IPS DF 6.9 (cell line): ENCODE measurements at places on chromosomes 11 and 22.

DNA sequence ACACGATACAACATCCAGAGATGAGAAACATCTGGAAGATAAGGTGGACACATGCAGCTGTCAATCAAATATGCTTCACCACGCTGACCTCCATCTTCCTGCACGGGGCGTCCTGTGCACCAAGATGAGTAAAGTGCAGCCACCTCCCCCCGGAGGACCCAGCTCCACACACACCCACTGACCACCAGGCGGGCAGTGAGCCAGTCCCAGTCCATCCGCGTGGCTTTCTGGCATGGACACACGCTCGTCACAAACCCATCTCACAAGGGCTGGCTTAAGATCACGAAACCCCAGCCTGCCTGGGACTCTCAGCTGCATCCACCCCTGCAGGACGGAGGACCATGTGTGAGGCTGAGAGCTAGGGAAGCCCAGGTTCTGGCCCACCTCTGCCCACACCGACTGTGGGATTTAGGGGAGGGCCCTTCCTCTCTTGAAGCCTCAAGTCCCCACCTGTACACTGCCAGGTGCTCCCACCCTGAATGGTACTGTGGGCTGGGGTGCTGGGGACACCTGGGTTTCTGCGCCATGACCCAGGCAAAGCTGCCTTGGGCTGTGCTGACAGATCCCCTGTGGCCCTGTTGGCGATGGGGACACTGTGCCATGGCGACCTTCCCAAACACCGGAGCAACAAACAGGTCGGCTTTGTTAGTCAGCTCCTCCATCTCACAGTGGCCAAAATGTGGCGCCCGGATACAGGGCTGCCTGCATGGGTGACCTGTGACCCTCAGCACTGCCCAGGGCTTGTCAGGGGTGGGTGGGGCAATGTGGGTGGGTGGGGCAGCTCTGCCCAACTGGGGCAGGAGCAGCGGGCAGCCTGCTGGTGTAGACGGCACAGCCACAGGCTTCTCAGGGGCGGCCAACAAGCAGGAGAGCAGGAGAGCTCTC, 629.0 kb downstream of the TBC1D22A start:
- DNase-seq: no peak

DNA sequence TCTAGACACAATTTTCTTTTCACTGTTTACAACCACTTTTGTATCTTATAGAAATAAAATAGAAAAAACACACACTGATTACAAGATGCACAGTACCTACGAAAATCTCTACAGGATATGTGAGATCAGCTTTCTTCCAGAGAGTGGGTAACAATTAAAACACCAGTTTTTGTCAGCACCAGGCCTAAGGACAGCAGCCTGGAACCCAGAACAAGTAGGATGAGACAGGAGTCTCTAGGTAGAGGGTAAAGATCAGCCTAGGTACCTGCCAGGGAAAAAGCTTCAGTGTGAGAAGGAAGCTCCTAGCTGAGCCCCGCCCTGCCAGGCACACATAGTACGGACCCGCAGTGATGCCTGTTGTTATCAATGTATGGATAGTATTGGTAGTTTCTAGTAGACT, 61.9 kb downstream of the KIRREL3 start:
- no peak for DNase-seq

GRCh38 chr22:21718499-21718898, 17.1 kb downstream of the YPEL1 start:
- DNase-seq: no peak

DNA sequence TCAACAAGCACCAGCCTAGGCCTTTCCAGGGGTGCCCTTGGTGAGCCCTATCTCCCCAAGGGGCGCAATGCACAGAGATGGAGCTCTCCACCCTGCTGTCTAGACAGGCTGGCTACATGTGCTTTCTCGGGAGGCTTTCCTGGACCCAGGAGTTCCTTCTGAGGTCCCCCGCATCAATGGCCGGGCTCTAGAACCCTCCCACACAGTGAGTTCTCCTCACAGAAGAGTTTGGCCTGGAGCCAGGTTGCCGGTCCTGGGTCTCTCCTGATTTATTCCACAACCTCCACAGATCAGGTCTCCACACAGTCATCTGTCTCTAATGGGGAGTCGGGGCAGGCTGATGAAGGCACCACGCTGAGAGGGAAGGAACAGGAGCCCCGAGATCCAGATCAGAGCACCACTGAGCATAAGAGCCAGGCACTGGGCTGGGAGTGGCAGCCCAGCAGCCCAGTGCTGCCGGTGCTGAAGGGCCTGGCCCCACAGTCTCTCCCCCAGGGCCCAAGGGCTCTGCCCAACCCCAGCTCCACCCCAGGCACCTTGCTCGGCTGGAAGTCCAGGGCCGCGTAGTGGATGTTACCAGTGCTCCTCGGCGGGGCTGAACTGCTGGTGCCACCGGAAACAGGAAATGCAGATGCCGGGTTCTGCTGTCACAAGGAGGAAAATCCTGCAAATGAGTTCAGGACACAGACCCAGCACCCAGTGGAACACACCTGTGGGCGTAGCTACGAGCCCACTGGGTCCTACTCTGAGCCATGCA, 44.7 kb downstream of the GAB4 start:
- DNase-seq: no peak

DNA sequence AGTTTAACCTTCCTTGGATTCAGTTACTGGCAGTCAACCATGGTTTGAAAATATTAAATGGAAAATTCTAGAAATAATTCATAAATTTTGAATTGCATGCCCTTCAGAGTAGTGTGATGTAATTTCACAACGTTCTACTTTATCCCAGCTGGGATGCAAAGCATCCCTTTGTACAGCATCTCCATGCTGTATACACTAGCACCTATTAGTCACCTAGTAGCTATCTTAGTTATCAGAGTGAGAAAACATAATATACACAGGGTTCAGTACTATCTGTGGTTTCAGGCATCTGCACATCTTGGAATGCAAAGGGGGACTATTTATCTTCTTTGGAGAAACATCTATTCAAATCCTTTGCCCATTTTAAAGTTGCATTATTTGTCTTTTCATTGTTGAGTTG, 30.8 kb downstream of the CBL start:
- no peak for DNase-seq

- no peak for DNase-seq
These were observed 664.5 kb downstream of the KCNA4 start for GRCh38 chr11:29352273-29352795.

GRCh38 chr11:27328614-27329013, 34.4 kb downstream of the CCDC34 start:
- DNase-seq: no peak

- DNase-seq: no peak
These were observed 68.0 kb upstream of the ALX4 start for GRCh38 chr11:44377914-44378321.

GRCh38 chr22:44107340-44107739, 73.4 kb upstream of the PARVG start:
- DNase-seq: peak; percentile 52

- no peak for DNase-seq
These were observed 4.1 kb upstream of the MGAT3 start for GRCh38 chr22:39452740-39453040.

DNA sequence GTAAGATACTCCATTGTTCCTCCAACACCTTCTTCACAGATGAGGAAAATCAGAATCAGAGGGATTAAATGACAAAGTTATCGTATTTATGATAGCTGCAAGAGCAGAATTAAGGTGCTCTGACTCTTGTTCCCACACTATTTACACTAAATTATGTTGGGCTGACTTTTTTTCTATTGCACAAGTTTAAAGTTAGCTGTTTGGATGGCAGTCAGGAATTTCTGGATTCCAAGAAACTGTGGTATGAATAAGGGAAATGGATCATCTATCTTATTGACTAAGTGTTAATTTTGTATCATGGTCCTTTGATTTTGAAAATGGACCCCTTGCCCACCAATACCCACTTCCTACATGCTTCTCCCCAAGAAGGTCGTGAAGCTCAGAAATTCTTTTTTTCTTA, 19.9 kb upstream of the APOA1 start:
- no peak for DNase-seq

- DNase-seq: no peak
These were observed at the start of gene EHF for GRCh38 chr11:34620820-34621792. EHF (plus strand) TSS chr11:34621093; CDS start chr11:34642631, 21,538 bp downstream.

DNA sequence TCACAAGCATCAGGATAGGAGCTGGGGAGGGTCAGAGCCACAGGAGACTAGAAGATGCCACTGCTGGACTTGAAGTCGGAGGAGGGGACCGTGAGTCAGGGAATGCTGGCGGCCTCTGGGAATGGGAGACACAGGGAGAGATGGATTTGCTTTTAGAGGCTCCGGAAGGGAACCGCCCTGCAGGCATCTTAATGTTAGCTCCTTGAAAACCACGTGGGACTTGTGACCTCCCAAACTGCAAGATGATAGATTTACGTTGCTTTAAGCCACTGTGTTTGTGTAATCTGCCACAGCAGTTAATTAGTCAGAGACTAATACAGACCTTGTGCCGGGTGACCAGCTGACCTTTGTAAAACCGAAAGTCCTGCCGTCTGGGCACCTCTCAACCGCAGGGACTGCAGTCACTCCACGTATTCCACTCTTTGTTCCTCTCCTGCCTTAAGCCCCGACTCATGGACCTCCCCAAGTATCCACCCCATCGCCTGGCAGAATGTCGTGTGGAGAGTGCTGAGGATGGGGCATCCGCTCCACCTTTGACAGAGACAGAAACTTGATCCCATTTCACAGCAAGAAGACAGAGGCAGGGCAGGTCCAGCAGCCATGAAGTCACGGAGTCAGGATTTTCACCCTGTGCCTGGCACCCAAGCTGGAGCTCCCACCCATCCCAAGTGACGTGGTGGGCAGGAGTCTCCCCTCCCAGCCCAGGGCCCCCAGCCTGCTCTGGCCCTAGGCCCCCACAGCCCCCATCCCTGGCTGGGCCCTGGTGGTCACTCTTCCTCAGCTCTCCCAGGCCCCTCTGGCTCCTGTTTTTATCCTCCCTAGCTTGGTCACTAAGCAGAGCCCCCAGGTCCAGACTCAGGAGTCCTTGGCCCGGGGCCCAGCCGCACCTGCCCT, 19.4 kb upstream of the CTSD start:
- DNase-seq: no peak

GRCh38 chr11:27721264-27722116, 21.2 kb upstream of the BDNF start:
- DNase-seq: no peak

DNA sequence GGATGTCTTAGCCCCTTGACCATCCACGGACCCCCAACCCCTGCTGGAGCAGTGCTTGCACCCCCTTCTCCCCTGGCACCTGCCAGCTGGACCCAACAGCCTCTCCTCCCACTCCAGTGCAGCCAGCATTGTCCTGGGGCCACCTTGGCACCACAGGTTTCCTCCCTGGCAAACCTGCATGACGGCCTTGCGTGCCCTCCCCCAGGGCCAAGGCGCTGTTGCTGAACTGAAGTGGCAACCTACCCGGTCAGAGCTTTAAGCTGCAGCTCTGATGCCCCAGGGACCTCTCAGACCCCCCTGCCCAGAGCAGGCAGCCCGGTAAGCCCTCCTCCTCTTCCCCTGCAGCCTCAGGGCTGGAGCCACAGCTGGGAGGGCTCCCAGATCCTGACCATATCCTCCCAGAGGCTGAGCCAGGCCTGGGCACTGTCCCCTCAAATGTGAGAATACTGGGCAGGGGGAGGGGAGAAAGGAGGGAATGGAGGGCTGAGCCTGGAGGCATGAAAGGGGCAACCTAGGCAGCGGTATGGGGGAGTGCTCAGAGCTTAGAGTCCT, 1.8 kb upstream of the LRRC75B start:
- no peak for DNase-seq

GRCh38 chr11:34251589-34251980, 106.2 kb downstream of the ABTB2 start:
- DNase-seq: no peak

GRCh38 chr11:2890466-2891294, 5.1 kb upstream of the CDKN1C start:
- DNase-seq: no peak

GRCh38 chr11:111115890-111116289, 129.6 kb upstream of the POU2AF2 start:
- DNase-seq: no peak

DNA sequence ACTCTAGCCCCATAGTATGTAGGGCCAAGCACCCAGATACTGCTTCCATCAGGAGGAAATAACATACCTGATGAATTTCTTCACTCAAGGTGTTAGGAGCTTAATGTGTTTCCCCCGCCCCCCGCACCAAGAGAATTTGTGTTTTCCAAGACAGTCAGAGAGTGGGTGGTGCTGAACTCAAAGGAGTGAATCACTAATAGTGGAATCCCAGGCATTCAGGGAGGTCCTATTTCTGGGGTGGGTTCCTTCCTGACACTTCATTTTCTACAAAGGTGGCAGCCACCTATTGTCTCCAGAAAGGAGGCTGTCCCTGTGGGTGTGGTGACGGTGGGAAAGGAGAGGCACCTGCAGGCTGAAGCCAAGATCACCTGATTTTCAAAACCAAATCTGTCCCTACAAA, 50.8 kb upstream of the ELF5 start:
- peak; percentile 13 for DNase-seq

- no peak for DNase-seq
These were observed 154.3 kb downstream of the CACNA1I start for GRCh38 chr22:39724857-39725256.

DNA sequence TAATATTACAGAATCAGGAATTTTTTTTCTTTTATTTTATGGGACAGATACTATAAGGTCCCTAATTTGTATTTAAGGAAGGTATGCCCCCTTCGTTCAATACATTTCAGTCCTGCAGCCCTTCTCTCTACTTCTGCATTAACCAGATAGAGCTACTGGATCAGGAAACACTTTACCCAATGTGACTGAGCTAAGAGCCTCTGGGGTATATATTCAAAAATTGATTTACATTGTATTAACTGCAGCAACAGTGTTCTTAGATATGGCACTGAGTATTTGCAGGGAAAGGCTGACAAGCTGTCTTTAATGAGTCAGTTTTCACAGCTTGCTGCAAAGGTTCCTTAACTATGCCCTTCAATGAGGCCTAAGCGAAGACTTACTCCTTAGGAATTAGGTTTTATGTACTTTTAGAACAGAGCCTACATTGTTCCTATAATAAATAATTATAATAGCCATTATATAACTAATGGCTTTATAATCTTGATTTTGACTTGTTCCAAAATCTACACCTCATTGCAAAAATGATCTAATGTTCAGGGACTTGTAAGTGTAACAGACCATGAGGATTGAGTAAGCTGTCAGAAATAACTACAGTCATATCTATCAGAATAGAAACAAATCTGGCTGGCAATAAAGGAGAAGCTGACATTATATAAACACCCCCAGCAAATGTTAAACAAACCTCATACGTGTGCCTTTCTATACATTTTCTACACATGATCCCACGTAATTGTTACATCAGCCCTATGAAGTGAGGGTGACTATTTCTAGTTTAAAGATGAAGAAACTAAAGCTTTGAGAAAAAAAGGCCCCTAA, 55.0 kb downstream of the DDI1 start:
- no peak for DNase-seq
